ENCODE measurements at places on chromosomes 16 and 17. TPM values are rescaled to one million over a fixed set of nuclear protein-coding genes. Genes with fewer than 3 reads are reported as not detected.

DNA sequence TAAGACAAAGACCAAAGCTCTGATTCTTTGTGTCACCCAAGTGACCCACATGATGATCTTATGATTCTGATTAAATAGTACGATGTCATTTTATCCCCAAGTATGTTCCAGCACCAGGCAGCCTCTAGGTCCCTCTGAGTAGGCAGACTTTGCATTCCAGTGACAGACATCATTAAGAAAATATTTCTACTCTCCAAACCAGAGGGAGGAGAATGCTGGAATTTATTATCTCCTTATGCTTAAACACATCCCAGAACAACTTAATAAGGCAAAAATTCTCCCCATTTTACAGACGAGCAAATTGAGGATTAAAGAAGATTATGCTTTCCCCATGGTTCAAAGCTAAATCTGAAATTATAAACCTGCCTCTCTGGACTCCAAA is 192.8 kb upstream of the CDH11 start:
- H3K4me1 ChIP-seq: no peaks in the 10 kb centered on the region
- no peak overlapping the region for H3K27ac ChIP-seq
- H3K4me3 ChIP-seq: no peak overlapping the region
- H3K36me3 ChIP-seq: no peaks in the 10 kb centered on the region

RGS11 gene
- total RNA-seq: not detected

- DNase-seq: no peak
- no peak overlapping the region for H3K4me3 ChIP-seq
- no peaks in the 10 kb centered on the region for H3K36me3 ChIP-seq
- H3K27me3 ChIP-seq: no peaks in the 10 kb centered on the region
- no peaks in the 10 kb centered on the region for H3K4me1 ChIP-seq
Measured at GRCh38 chr16:53084746-53085334, 30.0 kb downstream of the CHD9 start.

GRCh38 chr17:40095944-40096791 is 4.2 kb downstream of the NR1D1 start:
- peak overlapping the region; percentile 58 for H3K4me3 ChIP-seq
- no peaks in the 10 kb centered on the region for H3K27me3 ChIP-seq
- peak; percentile 94 for DNase-seq
- peaks cover 52% of the 10 kb centered on the region for H3K4me1 ChIP-seq

GRCh38 chr17:52789829-52790228 is 631.3 kb upstream of the CA10 start:
- no peak overlapping the region for H3K27ac ChIP-seq
- no peak overlapping the region for H3K4me3 ChIP-seq
- no peaks in the 10 kb centered on the region for H3K4me1 ChIP-seq
- H3K27me3 ChIP-seq: no peaks in the 10 kb centered on the region
- no peak for DNase-seq
- H3K36me3 ChIP-seq: no peaks in the 10 kb centered on the region

LGALS9 gene
- total RNA-seq: 11.0 TPM

GRCh38 chr17:67570797-67571196 is 146.9 kb upstream of the NOL11 start:
- no peak overlapping the region for H3K4me3 ChIP-seq
- DNase-seq: no peak
- peaks cover 4% of the 10 kb centered on the region for H3K36me3 ChIP-seq
- H3K4me1 ChIP-seq: no peaks in the 10 kb centered on the region
- no peaks in the 10 kb centered on the region for H3K27me3 ChIP-seq
- no peak overlapping the region for H3K27ac ChIP-seq

- no peak overlapping the region for H3K4me3 ChIP-seq
- no peaks in the 10 kb centered on the region for H3K27me3 ChIP-seq
- H3K27ac ChIP-seq: no peak overlapping the region
- no peak for DNase-seq
Measured at GRCh38 chr16:76265434-76266045, 11.7 kb upstream of the CNTNAP4 start.

DNA sequence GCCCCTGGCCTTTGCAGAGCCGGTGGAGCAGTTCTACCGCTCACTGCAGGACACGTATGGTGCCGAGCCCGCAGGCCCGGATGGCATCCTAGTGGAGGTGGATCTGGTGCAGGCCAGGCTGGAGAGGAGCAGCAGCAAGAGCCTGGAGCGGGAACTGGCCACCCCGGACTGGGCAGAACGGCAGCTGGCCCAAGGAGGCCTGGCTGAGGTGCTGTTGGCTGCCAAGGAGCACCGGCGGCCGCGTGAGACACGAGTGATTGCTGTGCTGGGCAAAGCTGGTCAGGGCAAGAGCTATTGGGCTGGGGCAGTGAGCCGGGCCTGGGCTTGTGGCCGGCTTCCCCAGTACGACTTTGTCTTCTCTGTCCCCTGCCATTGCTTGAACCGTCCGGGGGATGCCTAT is 29.5 kb downstream of the CIITA start:
- DNase-seq: no peak
- no peaks in the 10 kb centered on the region for H3K27me3 ChIP-seq
- H3K4me3 ChIP-seq: no peak overlapping the region
- H3K27ac ChIP-seq: no peak overlapping the region
- H3K4me1 ChIP-seq: no peaks in the 10 kb centered on the region
- H3K36me3 ChIP-seq: no peaks in the 10 kb centered on the region

- DNase-seq: no peak
- H3K36me3 ChIP-seq: peaks cover 37% of the 10 kb centered on the region
- peaks cover 29% of the 10 kb centered on the region for H3K4me1 ChIP-seq
- H3K27me3 ChIP-seq: no peaks in the 10 kb centered on the region
Measured at GRCh38 chr17:21210411-21211076, 3.4 kb downstream of the TMEM11 start.

- DNase-seq: no peak
- no peaks in the 10 kb centered on the region for H3K27me3 ChIP-seq
Measured at GRCh38 chr16:65373097-65373496, 251.2 kb upstream of the CDH11 start.

- H3K36me3 ChIP-seq: no peaks in the 10 kb centered on the region
- H3K4me1 ChIP-seq: no peaks in the 10 kb centered on the region
- DNase-seq: no peak
- no peak overlapping the region for H3K4me3 ChIP-seq
Measured at GRCh38 chr17:55563363-55563762, 52.1 kb upstream of the SMIM36 start.

GRCh38 chr16:89324056-89325010 is 106.8 kb downstream of the ZNF778 start:
- no peak for DNase-seq
- no peak overlapping the region for H3K27ac ChIP-seq
- no peaks in the 10 kb centered on the region for H3K36me3 ChIP-seq
- H3K27me3 ChIP-seq: no peaks in the 10 kb centered on the region
- H3K4me3 ChIP-seq: no peak overlapping the region

GRCh38 chr16:27639561-27640276 is 89.8 kb downstream of the KATNIP start:
- H3K36me3 ChIP-seq: no peaks in the 10 kb centered on the region
- no peak overlapping the region for H3K27ac ChIP-seq
- no peaks in the 10 kb centered on the region for H3K4me1 ChIP-seq
- no peaks in the 10 kb centered on the region for H3K27me3 ChIP-seq
- no peak for DNase-seq
- no peak overlapping the region for H3K4me3 ChIP-seq

GRCh38 chr17:55040611-55041010 is 72.0 kb downstream of the STXBP4 start:
- no peaks in the 10 kb centered on the region for H3K27me3 ChIP-seq
- H3K4me1 ChIP-seq: no peaks in the 10 kb centered on the region
- H3K4me3 ChIP-seq: no peak overlapping the region
- H3K27ac ChIP-seq: no peak overlapping the region
- H3K36me3 ChIP-seq: no peaks in the 10 kb centered on the region
- DNase-seq: no peak

DNA sequence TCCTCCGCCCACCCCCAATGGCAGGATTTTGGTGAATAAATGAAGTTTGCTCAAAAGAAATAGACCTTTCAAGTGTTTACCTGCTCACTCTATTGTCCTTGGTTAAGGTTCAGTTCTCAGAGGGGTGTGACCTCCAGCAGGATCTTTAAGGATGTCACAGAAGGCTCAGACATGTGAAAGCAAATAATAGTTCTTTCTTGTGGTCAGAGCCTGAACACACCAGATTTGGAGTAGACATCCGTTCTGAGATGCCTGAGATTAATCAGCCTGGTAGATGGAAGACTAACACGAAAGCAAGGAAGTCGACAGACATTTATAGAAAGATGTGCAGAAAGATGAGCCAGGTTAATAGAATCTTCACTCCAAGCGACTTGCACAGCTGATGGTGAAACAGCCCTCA is 557.9 kb upstream of the CDH11 start:
- no peak for DNase-seq
- no peaks in the 10 kb centered on the region for H3K27me3 ChIP-seq
- H3K27ac ChIP-seq: no peak overlapping the region
- H3K36me3 ChIP-seq: no peaks in the 10 kb centered on the region
- H3K4me3 ChIP-seq: no peak overlapping the region

GNPTG gene
- total RNA-seq: 50.7 TPM

DNA sequence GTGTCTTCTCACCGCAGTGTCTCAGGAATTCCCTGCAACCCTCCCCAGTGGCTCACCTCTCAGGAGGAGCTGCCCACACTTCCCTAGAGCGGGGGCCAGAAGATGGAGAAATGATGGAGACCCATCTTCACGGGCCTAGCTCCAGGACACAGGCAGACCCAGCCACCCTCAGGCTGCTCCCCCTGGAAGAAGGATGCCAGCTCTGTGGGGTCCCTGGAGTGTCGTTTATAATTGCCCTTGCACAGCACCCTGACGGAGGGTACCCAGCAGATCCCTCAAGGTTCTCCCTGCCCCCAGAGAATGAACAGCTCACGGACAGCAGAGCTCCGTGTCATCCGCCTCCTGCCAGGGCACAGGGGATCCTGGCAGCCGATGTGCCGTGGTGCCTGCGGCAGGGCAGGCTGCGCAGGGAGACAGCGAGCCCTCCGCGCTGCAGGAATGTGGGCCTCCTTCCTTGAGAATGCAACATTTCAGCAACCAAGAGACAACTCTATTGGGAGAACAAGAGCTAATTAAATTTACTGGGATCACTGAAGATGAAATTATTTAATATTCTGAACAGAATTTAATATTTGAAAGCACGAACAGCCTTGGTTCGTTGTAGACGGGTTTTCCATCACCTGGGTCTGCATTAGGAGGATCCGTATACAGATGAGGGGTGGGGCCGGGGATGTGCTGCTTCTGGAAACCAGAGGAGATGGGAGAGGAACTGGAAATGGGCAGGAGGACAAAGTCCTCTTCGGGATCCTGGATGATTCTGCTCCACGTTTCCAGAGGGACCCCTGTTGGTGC is 21.0 kb upstream of the RBFOX3 start:
- H3K36me3 ChIP-seq: no peaks in the 10 kb centered on the region
- H3K27ac ChIP-seq: no peak overlapping the region
- peaks cover 4% of the 10 kb centered on the region for H3K27me3 ChIP-seq

NKIRAS2 gene
- 22.0 TPM for total RNA-seq

NPIPA2 gene
- 4.3 TPM for total RNA-seq

DNA sequence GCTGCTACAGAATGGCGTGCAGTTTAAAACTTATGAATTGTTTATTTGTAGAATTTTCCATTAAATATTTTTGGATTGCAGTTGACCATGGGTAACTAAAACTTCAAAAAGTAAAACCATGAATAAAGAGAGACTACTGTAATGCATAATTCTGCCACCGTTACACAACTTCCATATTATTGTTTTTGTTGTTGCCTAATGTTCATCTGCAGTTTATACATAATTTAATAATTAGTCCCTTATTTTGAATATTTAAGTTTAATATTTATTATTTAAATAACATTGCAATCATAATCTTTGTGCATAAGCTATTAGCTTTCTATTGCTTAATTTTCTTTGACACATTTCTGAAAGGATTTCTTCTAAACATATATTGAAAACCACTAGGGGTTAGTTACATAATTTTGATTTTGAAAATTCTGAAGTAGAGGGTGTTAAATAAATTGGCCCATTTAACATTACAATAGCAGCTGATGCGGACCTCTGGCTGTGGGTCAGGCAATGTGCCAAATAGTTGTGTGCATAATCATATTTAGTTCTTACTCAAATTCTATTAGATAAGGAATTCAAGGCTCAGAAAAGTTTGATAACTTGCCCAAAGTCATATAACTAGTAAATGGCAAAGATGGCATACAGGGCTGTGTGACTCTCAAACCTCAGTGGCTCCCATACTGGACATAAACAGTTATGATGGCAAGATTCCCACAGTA is 31.1 kb downstream of the PPM1E start:
- H3K27ac ChIP-seq: no peak overlapping the region
- H3K4me1 ChIP-seq: no peaks in the 10 kb centered on the region
- no peaks in the 10 kb centered on the region for H3K36me3 ChIP-seq
- no peak for DNase-seq
- H3K27me3 ChIP-seq: no peaks in the 10 kb centered on the region

- no peak for DNase-seq
- H3K36me3 ChIP-seq: no peaks in the 10 kb centered on the region
- peaks cover 7% of the 10 kb centered on the region for H3K4me1 ChIP-seq
- H3K27me3 ChIP-seq: no peaks in the 10 kb centered on the region
- no peak overlapping the region for H3K27ac ChIP-seq
- H3K4me3 ChIP-seq: no peak overlapping the region
Measured at GRCh38 chr16:87333101-87333500, 15.9 kb upstream of the C16orf95 start.

- H3K36me3 ChIP-seq: peaks cover 66% of the 10 kb centered on the region
- H3K27me3 ChIP-seq: no peaks in the 10 kb centered on the region
- no peak overlapping the region for H3K4me3 ChIP-seq
- peak; percentile 37 for DNase-seq
- H3K27ac ChIP-seq: peak overlapping the region; percentile 5
Measured at GRCh38 chr17:47663912-47664623, 14.3 kb downstream of the KPNB1 start.

- DNase-seq: no peak
- H3K27me3 ChIP-seq: no peaks in the 10 kb centered on the region
- H3K36me3 ChIP-seq: no peaks in the 10 kb centered on the region
- no peak overlapping the region for H3K27ac ChIP-seq
- H3K4me3 ChIP-seq: no peak overlapping the region
- peaks cover 8% of the 10 kb centered on the region for H3K4me1 ChIP-seq
Measured at GRCh38 chr16:50247906-50248608, 18.3 kb upstream of the ADCY7 start.

MON1B gene
- total RNA-seq: 67.3 TPM

GRCh38 chr17:3034578-3034920 is 28.9 kb downstream of the OR1D5 start:
- peaks cover 6% of the 10 kb centered on the region for H3K36me3 ChIP-seq
- no peaks in the 10 kb centered on the region for H3K4me1 ChIP-seq
- no peak overlapping the region for H3K27ac ChIP-seq
- H3K27me3 ChIP-seq: no peaks in the 10 kb centered on the region
- H3K4me3 ChIP-seq: no peak overlapping the region
- no peak for DNase-seq

DNA sequence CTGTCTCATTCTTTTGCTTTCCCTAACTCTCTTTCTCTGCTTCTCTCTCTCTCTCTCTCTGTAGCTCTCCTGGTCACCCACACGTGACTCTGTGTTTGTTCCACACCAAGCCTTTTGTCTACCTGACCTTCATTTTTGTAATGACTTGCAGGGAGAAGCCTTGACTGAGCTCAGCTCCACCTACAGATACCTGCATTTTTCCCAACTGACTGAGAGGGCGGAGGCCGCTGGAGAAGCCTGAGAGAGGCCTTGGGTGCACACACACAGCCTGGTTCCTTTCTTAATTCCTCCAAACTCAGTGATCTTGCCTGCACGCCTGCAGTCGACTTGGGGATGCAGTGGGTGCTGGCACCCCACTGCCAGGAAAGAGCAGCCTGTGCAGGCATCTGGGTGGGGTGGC is 68.8 kb downstream of the LYRM1 start:
- no peaks in the 10 kb centered on the region for H3K4me1 ChIP-seq
- no peaks in the 10 kb centered on the region for H3K27me3 ChIP-seq
- H3K4me3 ChIP-seq: no peak overlapping the region
- no peak overlapping the region for H3K27ac ChIP-seq
- DNase-seq: no peak
